Hepatocyte (in vitro differentiated cells): ENCODE measurements at places on chromosomes 2 and 18.
A peak's percentile ranks its signal among the peaks of the same experiment; 100 is the strongest.

GRCh38 chr2:141041281-141041680 is 1089.5 kb downstream of the LRP1B start:
- no peak for DNase-seq

DNA sequence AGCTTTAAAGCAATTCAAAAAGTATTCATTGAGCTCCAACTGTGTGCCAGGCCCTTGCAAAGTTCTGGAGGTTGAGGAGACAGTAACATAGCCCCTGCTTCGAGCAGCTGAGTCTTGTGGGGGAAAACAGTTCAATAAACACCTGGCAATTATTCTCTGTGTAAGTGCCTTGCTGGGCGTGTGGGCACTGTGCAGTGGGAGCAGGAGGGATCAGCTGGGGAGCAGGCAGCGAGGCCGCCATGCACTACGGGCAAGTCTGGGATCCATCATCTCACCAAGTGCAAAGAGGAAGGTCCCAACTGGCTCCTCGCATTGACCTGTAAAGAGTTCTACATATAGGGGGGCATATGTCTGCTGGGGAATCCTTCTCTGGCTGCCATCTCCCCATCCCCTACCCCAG is 342.2 kb upstream of the HS6ST1 start:
- no peak for DNase-seq

GRCh38 chr18:68763083-68763482 is 34.8 kb upstream of the CCDC102B start:
- DNase-seq = no peak

DNA sequence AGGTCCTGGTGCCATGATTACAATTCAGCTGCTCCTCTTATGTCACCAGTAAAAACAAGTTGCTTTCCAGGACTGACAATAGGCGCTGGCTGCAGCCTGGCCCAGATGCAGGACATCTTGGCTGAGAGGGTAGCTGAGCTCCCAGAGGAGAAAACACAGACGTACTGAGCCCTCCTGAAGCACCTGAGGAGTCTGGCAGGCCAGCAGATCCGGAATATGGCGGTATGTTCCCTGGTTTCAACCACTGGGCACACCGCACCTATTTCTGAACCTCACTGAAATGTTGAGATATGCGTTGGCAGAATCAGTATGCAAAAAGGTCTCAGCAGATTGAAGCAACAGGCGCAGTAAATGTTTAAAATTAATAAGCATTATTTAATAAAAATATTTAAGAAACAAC is 73.1 kb upstream of the BZW1 start:
- no peak for DNase-seq

- DNase-seq = no peak
These were observed 12.7 kb downstream of the THOC1 start for GRCh38 chr18:255171-255570.

GRCh38 chr2:186664385-186665043 is 29.3 kb upstream of the FAM171B start:
- DNase-seq = no peak

DNA sequence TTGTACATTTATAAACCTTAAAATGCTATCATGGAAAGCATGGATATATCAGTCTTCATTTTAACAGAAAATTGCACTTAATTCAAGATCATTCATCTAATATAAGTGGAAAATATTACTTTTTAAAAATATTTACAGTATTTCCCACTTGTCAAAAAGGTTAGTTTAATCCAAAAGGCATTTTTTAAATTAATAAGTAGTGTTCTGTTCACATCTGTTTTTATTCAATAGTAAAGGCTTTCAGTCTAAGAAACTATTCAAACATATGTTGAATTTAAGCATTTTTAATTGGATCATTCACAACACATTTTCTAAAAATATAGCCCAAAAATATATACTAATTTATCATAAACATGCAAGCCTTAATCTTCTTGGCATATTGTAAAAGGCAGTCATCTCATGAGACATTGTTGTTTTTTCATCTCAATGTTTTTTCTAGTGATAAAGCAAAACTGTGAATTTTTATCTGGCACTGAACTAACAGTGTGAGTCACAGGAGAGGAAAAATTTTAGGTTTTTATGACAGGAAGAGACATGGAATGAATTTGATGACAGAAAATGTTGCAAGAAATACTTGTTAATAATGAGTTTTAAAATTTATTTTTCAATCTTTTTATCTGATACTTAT is 1642.5 kb upstream of the TMEFF2 start:
- no peak for DNase-seq

DNA sequence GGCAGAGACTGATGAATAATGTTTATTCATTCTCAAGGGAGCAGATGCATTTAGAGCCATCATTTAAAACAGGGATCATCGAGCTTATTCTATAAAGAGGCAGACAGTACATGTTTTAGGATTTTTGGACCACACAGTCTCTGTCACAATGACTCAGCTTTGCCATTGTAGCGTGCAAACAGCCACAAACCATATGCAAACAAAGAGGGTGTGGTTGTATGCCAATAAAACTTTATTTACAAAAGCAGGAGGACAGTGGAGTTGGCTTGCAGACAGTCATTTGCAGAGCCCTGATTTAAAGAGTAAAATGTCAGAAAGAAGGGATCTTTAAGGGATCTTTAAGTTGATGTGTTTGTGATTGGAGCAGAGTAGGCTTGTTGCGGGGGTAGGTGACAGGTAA is 51.5 kb downstream of the SMIM21 start:
- DNase-seq = no peak

DNA sequence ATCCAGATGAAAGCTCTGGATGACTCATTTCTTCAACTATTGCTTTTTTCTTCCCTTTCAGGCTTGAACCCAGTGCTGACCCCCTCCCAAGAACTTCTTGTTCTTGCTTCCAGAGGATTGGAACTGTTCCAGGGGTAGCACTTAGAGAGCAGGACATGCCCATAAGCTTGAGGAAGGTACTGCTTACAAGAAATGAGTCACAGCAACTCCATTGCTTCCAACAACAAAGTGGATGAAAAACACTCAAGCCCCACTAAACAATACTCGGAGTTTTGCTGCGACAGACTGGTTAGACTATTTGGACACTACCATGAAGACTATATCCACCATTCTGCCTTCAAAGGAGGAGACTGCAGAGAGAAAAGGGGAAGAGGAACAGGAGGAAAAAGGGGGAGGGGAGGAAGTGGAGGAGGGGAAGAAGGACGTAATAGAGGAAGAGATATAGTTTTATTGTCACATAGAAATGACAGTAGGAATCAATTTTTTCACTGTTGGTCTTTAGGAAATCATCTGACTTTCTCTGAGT is 1.6 kb upstream of the EPC2 start:
- peak; percentile 39 for DNase-seq

DNA sequence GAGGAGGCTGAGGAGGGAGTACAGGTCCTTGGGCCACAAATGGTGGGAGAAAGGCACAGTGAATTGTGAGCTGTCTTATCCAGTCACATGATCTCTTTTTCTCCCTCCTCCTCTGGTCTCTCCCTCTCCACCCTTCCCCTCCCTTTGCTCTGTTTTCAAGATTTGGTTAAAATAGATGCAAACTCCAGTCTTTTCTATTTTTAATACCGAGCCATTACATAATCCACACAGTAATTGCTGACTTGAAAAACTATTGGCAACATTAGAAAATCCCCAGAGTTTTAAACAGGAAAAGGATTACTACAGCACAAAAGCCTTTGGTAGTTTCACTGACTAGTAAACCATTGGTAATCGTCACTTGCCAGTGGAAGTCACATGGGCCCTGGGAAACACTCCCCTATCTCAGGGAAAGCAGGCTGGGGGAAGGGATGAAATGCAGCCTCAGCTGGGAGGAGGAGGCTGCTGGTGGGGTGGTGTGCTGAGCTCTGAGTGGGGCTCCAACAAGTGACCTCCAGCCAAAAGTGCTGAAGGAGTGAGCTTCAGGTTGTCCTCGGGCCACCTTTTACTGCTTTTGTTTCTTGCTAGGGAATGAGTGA is 57.4 kb upstream of the PCBP1 start:
- peak; percentile 78 for DNase-seq

DNA sequence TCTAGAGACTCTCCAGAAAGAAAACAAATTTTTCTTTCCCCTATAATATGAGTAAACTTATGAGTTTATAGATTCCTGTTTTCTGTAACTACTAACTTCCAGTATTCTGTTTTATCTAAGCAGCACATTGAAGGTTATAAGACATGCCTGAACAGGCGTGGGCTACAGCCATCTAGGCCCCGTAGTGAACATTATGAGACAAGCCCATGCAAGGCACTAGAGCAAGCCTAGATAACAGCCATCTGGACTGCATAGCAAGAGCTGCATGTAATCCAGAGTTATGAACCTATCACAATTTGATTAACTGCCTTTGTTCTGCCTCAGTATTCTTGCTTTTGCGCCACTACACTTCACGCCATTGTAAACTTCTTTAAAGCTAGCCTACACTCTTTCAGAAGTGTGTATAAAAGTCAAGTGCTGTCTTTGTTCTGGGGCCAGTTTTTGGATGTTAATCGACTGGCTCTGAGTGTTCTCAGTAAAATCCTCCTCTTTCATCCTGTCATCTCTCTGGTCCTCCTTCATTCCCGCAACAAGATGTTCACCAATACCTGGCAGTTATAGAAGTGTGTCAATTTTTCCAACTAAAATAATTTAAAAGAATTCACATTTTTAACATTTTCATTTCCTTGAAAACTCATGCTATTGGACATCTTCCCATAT is 3.0 kb upstream of the SULT1C3 start:
- no peak for DNase-seq

- DNase-seq = no peak
These were observed 1.5 kb downstream of the KCNK3 start for GRCh38 chr2:26694001-26694400.

DNA sequence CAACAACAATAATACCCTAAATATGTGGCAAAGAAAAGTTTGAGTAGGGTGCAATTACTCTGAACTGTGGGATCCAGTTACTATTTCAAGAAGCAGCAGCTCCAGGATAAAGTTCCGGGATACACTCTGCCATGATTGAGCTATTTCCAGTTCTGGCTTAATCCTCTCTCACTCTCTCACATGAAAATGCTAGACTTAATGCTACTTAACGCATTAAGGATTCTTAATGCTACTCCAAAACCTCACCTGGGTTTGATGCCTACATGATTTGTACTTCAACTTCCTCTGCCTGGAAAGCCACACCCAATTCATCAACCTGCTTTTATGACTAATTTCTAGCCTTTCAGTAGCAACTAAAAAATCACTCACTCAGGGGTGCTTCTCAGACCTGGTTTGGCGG is 151.1 kb upstream of the HNMT start:
- DNase-seq = no peak

DNA sequence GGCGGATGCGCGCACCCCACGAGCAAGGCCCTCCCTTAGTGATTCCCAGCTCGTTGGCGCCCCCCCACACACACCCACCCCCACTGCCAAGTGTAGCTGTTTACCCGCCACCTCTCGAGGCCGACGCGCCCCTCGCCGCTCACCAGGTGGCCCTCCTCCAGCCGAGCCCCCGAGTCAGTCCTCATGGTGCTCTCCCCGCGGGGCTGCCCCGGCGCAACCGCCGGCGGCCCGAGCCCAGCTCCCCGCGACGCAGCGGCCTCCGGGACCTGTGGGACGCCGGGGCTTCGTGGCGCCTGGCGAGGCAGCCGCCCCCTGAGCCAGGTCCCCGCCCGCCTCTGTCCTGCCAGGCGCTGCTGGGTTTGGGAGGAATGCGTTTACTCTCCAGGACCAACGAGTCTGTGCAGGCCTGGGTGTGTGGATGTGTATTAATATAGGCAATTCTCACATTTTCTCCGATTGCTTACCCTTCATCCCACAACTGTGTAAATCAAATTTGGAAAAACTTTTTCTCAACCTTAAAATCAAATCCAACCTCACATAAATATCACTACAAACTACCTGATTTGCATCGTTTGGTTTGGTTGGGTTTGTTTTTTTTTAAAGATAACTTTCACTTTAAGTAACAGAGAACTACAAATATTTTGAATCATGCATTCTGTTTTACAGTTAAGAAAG is at the start of gene TMEM237:
TMEM237 (minus strand) TSS at position 288 of the 675 bp plus-strand sequence; CDS start at position 185, 103 bp downstream.
- DNase-seq = peak; percentile 68
